Activated CD4-positive, alpha-beta T cell treated with anti-CD3 and anti-CD28 coated beads, Interleukin-2, amount 50 U/mL, for 1 hour (primary cell): ENCODE measurements at places on chromosomes 1 and 21.

- DNase-seq: no peak
Measured at GRCh38 chr1:167544447-167545093, 9.0 kb downstream of the CREG1 start.

- no peak for DNase-seq
Measured at GRCh38 chr1:216222288-216222687, 201.0 kb downstream of the USH2A start.

GRCh38 chr21:46552274-46552673, 52.6 kb downstream of the S100B start:
- no peak for DNase-seq

DNA sequence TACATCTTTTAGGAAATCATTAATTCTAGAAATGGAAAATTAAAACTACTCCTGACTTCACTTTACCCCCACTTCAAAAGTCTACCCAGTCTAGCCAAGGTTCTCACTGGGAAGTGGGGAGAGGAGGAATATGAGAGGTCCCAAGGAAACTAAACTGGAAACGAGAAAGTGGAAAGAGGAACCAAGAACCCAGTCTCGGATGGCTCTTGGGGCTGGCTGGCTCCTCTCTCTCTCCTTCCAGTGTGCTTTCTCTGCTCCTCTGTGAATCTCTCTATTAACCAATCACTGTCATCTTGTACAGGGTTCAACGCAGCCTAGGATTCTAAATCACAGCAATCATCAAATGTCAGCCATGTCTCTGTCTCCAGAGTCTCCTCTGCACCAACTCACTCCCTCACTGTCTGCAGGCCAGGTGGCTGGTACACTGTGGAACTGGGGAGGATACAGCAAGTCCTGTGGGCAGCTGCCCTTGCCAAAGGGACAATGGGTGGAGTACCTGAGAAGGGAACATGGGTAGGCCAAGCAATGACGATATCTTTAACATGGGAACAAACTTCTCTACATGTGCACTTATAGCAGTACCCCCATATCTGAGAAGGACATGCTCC, 33.7 kb downstream of the GNB1 start:
- DNase-seq: no peak

DNA sequence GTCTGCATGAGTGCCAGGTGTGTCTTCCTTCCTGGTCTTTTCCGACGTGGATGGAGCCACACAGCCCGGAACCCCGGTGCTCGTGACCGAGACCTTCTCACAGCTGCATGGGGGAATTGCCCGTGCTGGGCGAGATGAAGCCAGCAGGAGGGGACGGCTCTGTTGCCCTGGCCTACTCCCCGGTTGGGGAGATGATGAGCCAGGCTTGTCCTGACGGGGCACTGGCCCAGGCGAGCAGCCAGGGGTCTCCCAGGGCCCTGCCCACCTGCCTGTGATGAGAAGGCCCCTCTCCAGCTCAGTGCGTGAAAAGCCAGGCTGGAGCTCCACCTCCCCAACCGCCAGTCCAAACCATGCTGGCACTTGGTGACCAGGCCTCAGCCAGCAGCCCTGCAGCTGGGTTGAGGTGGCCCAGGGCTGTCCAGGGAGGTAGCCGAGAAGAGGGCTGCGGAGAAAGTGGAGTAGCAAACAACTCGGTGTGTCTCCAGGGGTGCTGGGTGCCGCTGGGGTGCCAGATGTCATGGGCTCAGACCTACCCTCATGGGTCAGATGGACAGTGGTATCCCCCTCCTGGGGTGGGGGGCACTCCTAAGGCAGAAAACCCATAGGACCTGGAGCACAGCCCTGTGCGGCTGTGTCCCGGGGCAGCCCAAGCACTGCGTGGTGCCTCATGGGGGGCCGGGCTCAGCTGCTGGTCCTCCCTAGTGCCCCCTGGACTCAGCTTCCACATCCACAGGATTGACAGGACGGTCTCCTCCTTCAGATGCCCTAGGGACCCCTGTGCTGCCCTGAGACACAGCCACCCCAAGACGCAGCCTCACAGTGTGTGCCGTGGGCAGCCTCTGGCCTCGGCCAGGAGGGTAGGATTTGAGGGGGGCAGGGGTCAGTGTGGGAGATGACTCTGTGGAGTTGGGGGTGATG, 26.1 kb downstream of the PRDM16 start:
- DNase-seq: no peak

GRCh38 chr1:85584264-85584781, 3.8 kb downstream of the CCN1 start:
- no peak for DNase-seq

DNA sequence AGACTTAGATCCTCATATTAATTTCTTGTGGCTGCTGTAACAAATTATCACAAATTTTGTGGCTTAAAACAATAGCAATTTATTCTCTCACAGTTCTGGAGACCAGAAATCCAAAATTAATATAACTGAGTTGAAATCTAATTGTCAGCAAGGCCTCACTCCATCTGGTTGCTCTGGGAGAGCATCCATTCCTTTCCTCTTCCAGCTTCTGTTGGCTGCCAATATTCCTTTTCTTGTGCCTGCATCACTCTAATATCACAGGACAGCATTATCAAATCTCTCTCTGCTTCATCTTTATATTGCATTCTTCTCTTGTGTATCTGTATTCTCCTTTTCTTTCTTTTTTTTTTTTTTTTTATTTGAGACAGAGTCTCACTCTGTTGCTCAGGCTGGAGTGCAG, 9.3 kb downstream of the SLC35A3 start:
- no peak for DNase-seq

DNA sequence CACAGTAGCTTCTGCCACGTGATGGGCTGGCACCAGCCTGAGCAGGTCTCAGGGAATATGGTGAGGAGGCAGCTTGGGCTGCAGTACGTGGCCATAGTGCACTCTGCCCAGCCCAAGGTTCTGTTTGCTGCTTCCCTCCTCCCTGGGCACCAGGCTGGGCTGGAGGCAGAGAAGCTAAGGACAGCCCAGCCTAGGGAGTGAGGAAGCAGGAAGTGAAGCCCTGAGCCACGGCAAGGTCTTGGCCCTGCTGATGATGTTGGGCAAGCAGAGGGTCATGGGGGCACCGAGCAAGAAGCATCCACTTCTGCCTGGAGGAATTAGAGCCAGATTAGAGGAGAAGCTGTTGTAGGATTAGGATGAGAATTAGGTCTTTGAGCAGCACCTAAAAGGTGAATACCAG, 326.7 kb upstream of the VAMP3 start:
- DNase-seq: no peak
